Nephron progenitor cell (in vitro differentiated cells): ENCODE measurements at places on chromosomes 13 and 19.

DNA sequence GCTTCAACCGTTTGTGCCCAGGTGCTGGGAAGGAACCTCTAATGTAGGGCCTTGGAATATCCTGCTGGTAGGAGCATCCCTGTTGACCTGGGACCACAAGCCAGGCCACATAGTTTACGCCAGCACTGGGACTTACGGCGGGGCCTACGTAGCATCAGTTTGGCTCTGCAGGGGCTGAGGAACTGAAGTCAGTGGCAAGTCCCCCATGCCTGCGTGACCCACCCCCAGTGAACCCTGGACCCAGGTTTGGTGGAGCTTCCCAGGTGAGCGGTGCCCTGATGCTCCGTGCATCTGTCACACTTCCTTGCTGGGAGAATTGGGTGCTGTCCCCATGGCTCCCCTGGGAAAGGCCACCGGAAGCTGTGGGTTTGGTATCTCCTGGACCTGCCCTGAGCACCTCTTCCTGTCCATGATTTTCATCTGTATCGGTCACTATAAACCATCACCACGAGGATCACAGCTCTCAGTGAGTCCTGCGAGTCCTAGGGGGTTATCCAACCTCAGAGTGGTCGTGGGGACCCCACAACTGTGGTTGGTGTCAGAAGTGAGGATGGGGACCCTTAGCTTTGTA lies 9.9 kb downstream of the SIGLEC11 start:
- no peak for DNase-seq

- DNase-seq: no peak
Measured at GRCh38 chr19:9793071-9793591, 24.6 kb upstream of the ZNF846 start.

DNA sequence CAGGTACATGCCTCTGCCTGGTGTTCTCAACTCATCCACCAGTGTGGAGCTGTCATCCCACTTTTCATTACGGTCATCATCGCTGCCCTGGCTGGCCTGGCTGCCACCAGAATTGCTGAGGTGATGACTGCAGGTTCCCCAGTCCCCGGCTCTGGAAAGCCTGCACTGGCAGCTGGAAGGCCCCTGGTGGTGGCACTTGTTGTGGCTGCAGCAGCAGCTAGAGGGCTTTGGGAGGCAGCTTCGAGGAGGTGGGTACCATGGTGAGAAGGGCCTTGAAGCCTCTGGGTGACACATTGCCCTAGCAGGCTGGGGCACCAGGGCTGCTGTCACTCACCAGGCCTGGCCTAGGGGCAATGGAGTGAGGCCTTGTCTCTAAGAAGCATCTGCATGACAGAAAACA lies 25.3 kb upstream of the ZNF14 start:
- DNase-seq: no peak

DNA sequence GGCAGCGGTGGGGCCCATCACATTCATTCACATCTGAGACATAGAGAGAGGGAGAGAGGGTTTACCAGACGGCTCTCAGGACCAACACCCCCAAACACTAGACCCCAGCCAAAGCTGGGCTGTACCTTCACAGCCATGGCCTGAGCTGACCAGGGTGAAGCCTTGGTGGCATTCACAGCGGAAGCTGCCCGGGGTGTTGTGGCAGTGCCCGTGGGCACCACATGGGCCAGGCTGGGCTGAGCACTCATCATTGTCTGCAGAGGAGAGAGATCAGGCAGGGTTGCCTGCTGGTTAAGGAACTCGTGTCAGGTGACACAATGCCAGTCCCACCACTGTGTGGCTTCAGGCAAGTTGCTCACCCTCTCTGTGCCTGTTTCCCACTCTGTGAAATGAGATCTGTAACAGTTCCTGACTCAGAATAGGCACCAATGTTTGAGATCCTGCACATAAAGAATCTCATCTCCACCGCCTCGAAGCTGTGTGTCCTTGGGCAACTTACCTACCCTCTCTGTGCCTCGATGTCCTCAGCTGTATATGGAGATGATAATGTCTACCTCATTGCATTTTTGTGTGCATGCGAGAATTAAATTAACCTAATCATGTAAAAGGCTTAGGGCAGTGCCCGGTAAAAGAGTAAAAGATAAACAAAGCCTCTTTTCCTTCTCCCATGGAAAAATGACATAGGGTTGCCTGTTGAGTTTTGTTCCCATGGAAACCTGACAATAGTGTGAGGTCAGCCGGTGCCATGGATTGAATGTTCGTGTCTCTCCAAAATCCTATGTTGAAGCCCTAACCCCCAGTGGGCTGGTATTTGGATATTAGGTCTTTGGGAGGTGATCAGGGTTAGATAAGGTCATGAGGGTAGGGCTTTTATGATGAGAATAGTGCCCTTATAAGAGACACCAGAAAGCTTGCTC lies 22.9 kb downstream of the CCL25 start:
- no peak for DNase-seq

- no peak for DNase-seq
Measured at GRCh38 chr13:22049384-22049783, 378.5 kb downstream of the FGF9 start.

DNA sequence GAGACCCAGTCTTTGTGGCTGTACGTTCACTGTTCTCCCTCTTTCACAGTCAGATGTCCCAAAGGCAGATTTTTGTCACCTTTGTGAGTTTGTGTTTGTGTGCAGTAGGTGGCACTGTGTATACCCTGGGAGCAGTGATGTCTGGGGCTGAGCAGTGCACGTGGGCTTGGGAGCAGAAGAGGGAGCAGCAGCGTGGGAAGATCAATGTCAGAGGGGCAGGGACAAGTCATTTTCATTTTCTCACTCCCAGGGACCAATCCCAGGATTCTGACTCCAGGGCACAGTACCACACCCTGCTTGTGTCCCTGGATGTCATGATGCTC lies 2.0 kb upstream of the PSG6 start:
- no peak for DNase-seq
